ENCODE measurements at places on chromosomes 12 and 14. TPM values are rescaled to one million over a fixed set of nuclear protein-coding genes. Genes with fewer than 3 reads are reported as not detected.

Gene MANSC4
- total RNA-seq = not detected

- no peak for DNase-seq
These were observed 36.6 kb downstream of the KRT76 start for GRCh38 chr12:52740584-52740983.

- no peak for DNase-seq
These were observed 29.5 kb upstream of the OSBPL8 start for GRCh38 chr12:76588881-76589565.

- no peak for DNase-seq
These were observed 2.5 kb upstream of the SMARCD1 start for GRCh38 chr12:50082644-50083043.

GRCh38 chr14:72636094-72636493, 257.8 kb downstream of the DPF3 start:
- DNase-seq = no peak

DNA sequence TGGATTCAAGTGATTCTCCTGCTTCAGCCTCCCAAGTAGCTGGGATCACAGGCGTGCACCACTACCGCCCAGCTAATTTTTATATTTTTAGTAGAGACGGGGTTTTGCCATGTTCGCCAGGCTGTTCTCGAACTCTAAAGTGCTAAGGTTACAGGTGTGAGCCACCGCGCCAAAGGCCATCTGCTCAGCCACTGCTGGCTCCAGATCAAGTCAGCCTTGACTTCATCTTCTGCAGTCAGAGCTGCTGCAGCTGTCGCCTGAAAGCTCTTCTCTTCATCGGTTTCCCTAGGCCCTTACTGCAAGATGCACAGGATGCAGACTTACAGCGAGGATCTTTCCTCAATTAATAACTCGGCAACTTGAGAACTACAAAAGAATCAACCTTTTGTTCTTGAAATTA, 66.8 kb downstream of the CLIP1 start:
- DNase-seq = no peak

Gene OAS2
- 113 TPM for total RNA-seq

Gene ARHGDIB
- total RNA-seq = 511 TPM

DNA sequence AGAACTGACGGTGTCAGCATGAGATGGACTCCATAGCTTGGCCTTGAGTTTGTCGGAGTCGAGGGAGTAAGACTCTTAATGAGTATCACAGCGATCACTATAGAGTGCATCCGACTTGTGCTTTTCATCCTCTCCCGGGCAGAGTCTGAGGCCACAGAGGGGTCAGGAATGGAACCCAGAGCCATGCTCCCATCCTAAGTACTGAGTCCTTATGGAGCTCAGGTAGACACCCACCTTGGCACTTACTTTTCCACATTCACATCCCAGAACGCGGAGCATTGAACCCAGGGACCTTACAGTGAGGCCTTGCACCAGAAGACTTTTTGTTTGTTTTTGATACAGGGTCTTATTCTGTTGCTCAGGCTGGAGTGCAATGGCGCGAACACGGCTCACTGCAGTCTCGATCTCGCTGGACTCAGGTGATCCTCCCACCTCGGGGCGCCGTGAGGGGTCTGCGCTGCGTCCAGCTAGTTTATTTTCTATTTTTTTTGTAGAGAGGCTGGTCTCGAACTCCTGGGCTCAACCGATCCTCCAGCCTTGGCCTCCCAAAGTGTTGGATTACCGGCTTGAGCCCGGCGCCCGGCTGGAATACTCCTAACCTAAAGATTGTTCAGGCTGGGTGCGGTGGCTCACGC, 719 bp upstream of the SRSF9 start:
- peak; percentile 4 for DNase-seq

- no peak for DNase-seq
These were observed 25.6 kb downstream of the NDUFA12 start for GRCh38 chr12:94977766-94978468.

Gene CCDC92
- total RNA-seq = 7.7 TPM

- no peak for DNase-seq
These were observed 292.7 kb downstream of the LRFN5 start for GRCh38 chr14:41899416-41899815.

Gene NINJ2
- total RNA-seq = 4.8 TPM

Gene SLCO1B1
- total RNA-seq = not detected

GRCh38 chr12:8544295-8544694, 3.6 kb upstream of the CLEC4E start:
- peak; percentile 54 for DNase-seq

Gene UBC
- 883 TPM for total RNA-seq

GRCh38 chr12:3097836-3098235, 20.7 kb downstream of the TSPAN9 start:
- no peak for DNase-seq

Gene MUCL1
- total RNA-seq = not detected

Gene ST8SIA1
- total RNA-seq = 0.17 TPM

- no peak for DNase-seq
These were observed 267.4 kb upstream of the PELI2 start for GRCh38 chr14:55850825-55851241.

GRCh38 chr14:64885559-64885958, 5.9 kb upstream of the SPTB start:
- DNase-seq = no peak

DNA sequence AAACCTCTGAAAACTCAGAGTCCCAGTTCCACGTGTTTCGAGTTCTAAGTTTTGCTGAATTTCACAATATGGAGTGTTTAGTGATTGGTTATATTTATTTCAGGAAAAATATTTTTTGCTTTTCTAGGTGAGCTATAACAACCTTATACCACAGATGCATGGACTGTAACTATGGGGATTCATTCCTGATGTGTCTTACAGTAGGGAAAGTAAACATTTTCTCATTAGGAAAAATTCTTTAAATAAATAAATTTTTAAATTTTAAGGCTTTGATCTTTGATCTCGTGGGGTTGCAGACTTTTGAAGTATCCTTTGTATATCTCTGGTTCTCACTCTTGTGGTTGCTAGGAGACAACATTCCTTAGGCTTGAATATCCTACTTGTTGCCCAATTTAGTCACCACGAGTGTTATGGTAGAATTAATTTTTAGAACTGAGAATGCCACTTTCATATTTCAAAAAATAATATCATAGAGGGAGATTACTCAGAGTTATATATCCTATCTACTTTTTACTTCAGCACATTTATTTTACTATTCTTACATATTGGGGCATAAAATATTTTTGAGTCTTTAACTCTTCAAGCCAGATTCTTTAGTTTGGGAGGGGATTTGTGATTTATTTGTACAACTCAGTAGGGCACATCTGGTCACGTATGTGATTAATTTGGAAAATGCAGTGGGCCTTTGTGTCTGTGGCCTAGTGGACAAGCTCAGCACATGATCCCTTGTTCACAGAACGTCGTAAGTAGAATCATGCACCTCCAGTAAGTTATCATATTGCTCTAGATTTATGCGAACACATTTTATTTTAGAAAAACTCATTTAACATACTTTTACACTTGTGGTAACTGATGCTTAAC, 224.0 kb downstream of the TTC6 start:
- DNase-seq = no peak

GRCh38 chr14:71289536-71289935, 382.3 kb downstream of the PCNX1 start:
- peak; percentile 3 for DNase-seq

Gene POTEG
- not detected for total RNA-seq

DNA sequence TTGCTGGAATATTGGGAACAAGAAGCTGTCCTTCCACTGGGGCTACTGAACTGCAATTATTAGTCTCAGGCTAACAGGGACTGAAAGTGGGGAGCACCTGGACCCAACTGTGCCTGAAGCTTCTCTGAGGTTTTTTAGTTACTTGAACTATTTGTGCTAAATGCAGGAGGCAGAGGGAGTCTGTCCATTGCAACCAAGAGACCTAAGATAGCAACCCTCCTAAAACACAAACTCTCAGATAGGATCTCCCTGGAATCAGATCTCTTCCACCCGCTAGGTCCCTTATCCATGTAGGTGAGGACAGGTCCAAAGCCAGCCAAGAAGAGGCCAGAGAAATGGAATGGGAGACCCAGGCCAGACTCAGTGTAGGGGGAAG, 58.1 kb downstream of the NCOR2 start:
- DNase-seq = no peak

Gene PRB4
- total RNA-seq = not detected

Gene C2CD5
- 30.0 TPM for total RNA-seq

GRCh38 chr12:49335955-49336644, 888 bp downstream of the C1QL4 start:
- DNase-seq = no peak

DNA sequence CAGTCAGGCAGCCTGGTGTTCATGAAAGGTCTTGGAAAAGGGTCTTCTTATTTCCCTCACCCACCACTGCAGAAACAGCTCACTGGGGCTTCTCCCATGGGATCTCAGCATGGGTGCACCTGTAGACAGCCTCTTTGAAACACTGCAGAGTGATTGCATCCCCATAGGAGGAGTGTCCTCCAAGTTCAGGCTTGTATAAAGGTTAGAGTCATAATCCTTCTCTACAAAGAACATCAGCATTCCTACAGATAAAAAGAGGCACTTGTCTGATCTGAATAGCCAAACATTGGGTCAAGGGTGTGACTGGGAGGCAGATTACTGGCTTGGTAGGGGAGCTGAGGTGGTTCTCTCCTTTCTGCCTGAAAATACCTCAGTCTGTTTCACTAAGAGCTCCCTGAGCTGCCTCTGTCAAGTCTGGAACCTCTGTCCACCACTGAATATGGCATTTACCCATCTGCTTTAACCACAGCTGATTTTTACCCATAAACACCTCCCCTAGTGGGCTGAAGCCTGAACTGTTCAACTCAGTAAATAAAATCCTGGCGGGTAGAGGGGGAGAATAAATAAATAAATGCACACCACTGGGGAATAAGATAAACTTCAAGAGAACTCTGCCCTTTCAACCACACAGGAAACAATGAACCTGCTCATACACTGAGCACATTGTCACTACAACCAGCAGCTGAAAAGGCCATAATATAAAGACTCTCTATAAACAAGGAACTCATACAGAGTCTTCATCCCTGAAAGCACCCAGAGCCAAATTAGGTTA, 120.7 kb upstream of the SCAF11 start:
- DNase-seq = no peak

DNA sequence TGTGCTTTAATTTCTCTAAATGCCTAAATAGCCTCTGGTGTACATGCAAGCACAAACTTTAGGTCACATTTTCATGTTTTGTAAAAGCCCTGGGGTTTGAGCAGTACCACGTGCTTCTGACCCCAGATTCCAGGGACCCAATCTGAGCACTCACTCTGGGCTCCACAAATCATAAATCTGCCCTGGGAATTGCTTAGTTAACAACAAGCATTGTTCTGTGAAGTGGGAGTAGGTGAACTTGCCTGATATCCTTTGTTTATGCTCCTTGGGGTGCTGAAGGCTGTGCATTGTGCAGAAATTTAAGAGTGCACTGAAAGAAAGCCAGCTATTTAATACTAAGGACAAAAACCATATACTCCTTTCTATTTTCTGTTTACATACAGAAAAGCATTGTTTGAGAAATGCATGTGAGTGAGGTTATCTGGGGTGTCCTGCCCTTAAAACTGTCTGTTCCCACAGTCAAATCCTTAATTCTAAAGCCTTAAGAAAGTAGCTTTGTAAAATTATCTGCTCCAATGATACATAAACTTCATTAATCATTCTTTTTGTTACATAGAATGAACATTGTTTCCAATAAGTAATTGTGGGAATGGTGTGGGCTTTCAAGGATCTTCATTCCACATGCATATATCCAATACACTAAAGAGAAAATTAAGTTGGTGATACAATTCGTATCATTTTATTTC, 258.6 kb upstream of the NPAS3 start:
- DNase-seq = no peak

DNA sequence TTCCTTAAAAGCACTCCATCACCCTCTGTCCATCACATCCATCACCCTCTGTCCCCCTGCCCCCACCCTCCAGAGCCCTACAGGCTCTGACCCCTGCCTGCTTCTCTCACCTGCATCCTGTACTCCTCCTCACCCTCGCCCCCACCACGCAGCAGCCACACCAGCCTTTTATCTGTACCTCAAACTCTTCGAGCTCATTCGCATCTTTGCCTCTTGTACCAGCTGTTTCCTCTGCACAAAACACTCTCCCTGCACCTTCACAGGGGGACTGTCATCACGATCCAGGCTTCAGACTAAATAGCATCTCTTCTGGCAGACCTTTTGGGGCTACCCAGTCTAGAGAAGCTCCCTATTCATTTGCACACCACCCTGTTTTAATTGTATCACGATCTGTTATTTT, 24.1 kb downstream of the TMEM229B start:
- DNase-seq = no peak

Gene HOXC13
- not detected for total RNA-seq

- no peak for DNase-seq
These were observed 75.6 kb downstream of the GRIN2B start for GRCh38 chr12:13905794-13906193.

- no peak for DNase-seq
These were observed 176.3 kb upstream of the ATP2B1 start for GRCh38 chr12:89884952-89885351.

Gene CARMIL3
- 3.4 TPM for total RNA-seq

Gene P3H3
- total RNA-seq = 3.5 TPM

Gene KCNK10
- not detected for total RNA-seq

DNA sequence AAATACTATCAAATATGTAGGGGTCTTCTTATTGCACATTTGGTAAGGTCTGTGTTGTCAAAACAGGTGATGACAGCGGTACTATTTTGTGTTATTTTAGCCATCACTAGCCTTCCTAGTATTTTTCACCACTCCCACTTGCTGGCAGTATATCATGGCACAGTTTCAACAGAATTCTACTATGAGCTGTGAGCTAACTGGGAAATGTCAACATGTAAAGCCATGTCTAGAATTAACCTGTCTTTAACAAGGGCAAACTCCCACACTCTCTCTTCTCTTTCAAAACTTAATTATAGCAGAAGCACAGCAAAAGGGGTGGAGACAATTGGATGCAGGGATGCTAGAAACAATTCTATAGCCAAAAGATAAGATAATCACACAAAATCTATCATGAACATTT, 253.4 kb downstream of the PAX9 start:
- DNase-seq = no peak

DNA sequence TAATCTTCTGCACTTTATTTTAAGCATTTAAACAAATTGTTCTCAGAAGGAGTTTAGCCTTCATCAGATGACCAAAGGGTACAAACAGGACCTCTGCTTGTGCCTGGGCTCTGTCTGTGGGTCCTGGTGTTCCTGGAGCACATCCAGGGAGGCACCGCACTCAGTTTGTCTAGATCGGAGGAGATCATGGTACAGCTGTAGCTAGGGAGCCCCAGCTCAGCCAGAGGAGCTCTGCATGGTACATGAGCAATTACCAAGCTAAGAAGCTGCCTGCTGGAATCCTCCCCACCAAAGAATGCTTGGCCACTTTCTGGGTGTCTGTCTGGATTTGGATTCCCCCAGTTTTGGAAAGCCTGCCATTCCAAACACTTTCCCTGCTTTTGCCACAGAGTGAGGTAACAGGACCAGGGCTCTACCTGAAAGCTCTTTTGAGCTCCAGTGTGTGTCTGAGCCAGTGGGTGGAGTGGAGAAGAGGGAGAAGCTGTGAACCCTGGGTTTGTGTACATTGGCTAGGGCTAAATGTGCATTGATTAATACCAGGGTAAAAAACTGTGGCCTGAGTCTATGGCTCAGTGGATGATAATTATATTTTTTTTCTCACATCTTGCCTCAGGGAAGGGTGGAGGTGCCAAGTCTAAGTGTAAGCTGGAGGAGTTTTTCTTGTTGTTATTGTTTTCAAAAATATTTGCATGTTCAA, 163.7 kb upstream of the IGF1 start:
- no peak for DNase-seq

Data from activated T-helper 1 cell treated with anti-CD3 and anti-CD28 coated beads, Interleukin-12 subunit alpha, Interleukin-12 subunit beta, Interleukin-2, Interleukin-4 antibody, amounts not matched to agents 30 ng/mL and 10 ng/mL and 1 ng/mL, durations not matched to agents 14 hours and 24 hours and 36 hours (primary cell).